Epithelial cell of alveolus of lung (primary cell): ENCODE measurements at places on chromosomes 7 and 10. TPM values are rescaled to one million over a fixed set of nuclear protein-coding genes. Genes with fewer than 3 reads are reported as not detected.

The ANXA8L1 gene
- 0.56 and 5.7 TPM in 2 replicates for total RNA-seq

The HOXA10 gene
- total RNA-seq: not detected in 2 replicates

The MLXIPL gene
- 2.3 TPM in 1 of 2 replicates, not detected in the other for total RNA-seq

The MYOF gene
- 34.6 and 103 TPM in 2 replicates for total RNA-seq

The SPDYE6 gene
- total RNA-seq: not detected in 2 replicates

The MYL7 gene
- not detected in 2 replicates for total RNA-seq

The MGAM2 gene
- total RNA-seq: not detected in 2 replicates

The AKR1E2 gene
- 1.3 and 2.7 TPM in 2 replicates for total RNA-seq

The TRIM50 gene
- not detected in 2 replicates for total RNA-seq

The TDRD1 gene
- not detected in 2 replicates for total RNA-seq

The PAX2 gene
- not detected in 2 replicates for total RNA-seq

The FAM241B gene
- 0.65 TPM in 1 of 2 replicates, not detected in the other for total RNA-seq

The H2BK1 gene
- not detected in 2 replicates for total RNA-seq

The SEMA4G gene
- total RNA-seq: 2.8 and 6.1 TPM in 2 replicates

The ITGB8 gene
- 6.7 and 39.1 TPM in 2 replicates for total RNA-seq

The SAMD8 gene
- total RNA-seq: 16.5 and 29.8 TPM in 2 replicates

The ODAD2 gene
- total RNA-seq: 0.52 and 0.64 TPM in 2 replicates

The IQCE gene
- 6.7 and 11.5 TPM in 2 replicates for total RNA-seq

The GTF2IRD2 gene
- 10.3 and 20.5 TPM in 2 replicates for total RNA-seq

The PDGFA gene
- total RNA-seq: 1.5 and 23.4 TPM in 2 replicates

The PRLHR gene
- total RNA-seq: not detected in 2 replicates

The CYP3A4 gene
- total RNA-seq: not detected in 2 replicates

The RAB19 gene
- total RNA-seq: not detected in 2 replicates

The RASA4B gene
- total RNA-seq: 2.1 and 2.6 TPM in 2 replicates

The PPP1R17 gene
- total RNA-seq: not detected in 2 replicates

The DMTF1 gene
- 19.0 and 32.3 TPM in 2 replicates for total RNA-seq

The TRPV6 gene
- 0.39 TPM in 1 of 2 replicates, not detected in the other for total RNA-seq

The PLPP4 gene
- total RNA-seq: 4.3 TPM in 1 of 2 replicates, not detected in the other

The HMX3 gene
- not detected in 2 replicates for total RNA-seq

The ITGA8 gene
- under 0.01 and 1.6 TPM in 2 replicates for total RNA-seq
